Fibroblast of skin of right quadriceps (primary cell): ENCODE measurements at places on chromosomes 16 and 17.
A peak's percentile ranks its signal among the peaks of the same experiment; 100 is the strongest.

- DNase-seq, result no peak
Measured at GRCh38 chr16:17227278-17227677, 243.5 kb downstream of the XYLT1 start.

DNA sequence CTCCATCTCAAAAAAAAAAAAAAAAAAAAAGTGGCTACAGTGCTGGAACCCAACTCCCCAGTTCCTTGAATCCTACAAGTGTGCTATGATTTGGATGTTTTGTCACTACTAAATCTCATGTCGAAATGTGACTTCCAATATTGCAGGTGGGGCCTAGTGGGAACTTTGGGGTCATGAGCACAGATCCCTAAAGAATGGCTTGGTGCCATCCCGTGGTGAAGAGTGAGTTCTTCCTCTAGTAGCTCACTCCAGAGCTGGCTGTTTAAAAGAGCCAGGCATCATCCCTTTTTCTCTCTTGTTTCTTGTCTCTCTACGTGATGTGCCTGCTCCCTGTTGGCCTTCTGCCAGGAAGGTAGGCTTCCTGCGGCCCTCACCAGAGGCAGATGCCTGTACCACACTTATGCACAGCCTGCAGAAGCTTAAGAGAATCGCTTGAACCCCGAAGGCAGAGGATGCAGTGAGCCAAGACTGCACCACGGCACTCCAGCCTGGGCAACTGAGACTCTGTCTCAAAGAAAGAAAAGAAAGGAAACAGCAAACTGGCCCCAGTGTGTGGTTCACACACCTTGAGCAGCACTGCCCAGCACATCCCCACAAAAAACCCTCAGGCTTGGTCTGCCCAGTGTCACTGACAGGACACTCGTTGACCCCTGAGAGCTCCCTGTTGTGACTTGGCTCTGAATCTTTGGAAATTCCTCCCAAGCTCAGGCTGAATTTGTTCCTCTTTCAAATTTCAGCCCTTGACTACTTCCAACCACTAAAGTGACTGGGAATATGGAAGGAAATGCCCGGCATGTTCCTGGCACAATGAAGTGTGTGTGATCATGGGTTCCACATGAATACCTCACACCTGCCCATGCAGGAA is 3.1 kb downstream of the MT1E start:
- DNase-seq, result no peak

GRCh38 chr17:75650874-75651273 is 16.1 kb downstream of the RECQL5 start:
- no peak for DNase-seq

- no peak for DNase-seq
Measured at GRCh38 chr17:57379895-57380434, 123.6 kb downstream of the MSI2 start.

DNA sequence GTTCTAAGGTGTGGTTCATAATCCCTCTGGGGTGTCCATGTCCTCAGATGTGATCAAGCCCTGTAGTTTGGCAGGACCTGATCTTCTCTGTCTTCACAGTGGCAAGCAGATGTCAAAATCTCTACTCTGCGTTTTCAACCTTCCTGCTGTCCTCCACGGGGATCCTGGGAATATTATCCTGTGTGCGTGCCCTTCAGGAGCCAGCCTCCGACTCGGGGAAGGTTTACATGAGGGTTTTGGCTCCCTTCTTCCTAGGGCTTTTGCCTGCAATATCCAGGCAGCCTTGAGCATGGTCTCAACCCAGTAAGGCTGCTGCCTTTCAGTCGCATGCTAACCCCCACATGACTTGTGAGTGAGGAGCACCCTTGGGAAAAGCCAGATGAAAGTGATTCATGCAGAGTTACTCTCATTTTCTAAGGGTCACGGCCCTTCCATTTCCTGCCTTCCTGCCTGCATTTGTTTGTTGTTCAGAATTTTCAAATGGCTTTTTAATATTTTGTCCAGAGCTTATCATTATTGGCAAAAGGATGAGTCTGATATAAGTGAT is 202.2 kb upstream of the CHMP6 start:
- DNase-seq, result peak; percentile 93
